ENCODE measurements at places on chromosomes 3 and 15.

- no peak for DNase-seq
These were observed 8.5 kb upstream of the ISLR2 start for GRCh38 chr15:74121858-74122257.

DNA sequence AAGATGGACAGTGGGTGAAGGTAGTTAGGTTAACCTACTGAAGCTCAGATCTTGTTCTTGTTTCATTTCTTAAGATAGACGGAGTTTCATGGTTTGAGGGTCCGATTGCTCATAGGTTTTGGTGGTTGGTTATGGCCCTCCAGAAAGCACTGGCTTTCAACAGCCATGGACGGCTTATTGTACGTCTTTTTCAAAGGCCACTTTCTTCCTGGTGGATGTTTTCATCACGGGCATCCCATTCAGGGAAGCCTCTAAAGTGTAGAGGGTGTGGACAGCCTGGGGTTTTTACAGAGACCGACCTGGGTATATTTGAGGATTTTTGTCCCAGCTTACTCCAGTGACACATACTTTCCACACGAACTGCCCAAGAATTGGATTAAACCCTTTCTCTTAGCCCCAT, 132.7 kb upstream of the ONECUT1 start:
- no peak for DNase-seq

DNA sequence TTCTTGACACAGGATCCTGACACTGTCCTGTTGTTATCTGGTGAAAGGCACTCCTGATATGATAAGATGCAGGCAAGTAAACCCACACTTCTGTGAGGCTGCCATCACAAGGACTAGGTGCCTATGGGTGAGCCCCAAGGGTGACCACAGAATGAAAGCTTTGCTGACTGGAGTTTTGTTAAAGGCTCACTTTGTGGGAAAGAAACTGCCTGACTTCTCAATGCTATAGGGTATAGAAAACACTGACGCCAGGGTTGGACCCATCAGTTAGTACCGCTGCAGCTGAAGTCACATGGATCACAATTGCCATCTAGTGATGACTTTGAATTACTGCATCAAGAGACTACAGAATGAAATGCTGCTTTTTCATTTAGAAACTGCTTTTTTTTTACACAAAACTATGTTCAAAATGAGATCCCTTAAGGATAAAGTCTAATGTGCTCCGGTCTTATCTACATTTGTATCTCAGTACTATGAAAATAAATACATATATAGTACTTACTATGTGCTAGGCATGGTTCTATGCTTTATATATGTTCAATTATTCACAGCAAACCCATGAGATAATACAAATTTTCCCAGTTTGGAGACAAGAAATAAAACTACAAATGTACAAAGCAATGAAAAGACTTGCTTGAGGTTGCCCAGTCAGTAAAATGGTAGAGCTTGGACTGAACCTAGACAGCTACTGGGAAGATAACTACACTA, 64.2 kb upstream of the CMSS1 start:
- DNase-seq: peak; percentile 45

GRCh38 chr3:182597621-182598041, 195.7 kb upstream of the ATP11B start:
- DNase-seq: no peak

DNA sequence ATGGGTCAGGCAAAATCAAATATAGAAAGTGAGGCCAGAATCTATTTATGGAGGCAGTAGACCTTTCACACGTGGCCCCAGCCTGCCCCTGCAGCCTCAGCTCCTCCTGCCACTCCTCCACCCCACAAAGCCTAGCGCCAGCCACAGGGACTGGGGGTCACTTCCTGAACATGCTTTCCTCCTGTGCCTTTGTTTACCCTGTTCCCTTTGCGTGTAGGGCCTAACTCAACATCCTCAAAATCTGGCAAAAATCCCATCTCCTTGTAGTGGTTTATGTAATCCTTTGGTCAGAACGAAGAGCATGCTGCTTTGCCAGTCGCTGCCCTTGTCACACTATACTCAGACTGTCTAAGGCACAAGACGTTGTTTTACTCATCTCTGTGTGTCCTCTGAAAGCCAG, 39.6 kb downstream of the KBTBD12 start:
- DNase-seq: peak; percentile 15

DNA sequence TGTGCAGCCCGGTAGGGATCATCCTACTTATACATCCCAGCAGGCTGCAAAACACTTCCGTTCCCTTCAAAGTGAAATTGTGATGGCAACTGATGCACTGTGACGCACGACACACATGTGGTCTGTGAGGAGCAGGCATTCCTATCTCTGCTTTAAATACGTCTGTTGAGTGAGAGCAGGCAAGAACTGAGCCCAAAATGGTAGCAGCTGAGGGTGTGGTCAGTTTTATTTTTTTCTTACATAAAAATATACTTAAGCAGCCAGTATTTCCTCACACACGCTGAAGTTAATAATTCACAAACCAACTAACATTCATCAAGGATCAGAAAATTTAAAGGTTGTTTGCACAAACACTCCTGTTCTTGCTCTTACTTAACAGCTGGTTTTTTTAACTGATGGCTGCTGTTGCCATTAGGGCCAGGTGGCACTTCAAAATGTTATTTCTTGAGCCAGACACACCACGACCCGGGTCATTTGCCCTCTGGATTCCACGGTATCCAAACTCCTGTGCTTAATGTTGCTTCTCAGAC, 23.9 kb downstream of the LRIG1 start:
- DNase-seq: no peak

DNA sequence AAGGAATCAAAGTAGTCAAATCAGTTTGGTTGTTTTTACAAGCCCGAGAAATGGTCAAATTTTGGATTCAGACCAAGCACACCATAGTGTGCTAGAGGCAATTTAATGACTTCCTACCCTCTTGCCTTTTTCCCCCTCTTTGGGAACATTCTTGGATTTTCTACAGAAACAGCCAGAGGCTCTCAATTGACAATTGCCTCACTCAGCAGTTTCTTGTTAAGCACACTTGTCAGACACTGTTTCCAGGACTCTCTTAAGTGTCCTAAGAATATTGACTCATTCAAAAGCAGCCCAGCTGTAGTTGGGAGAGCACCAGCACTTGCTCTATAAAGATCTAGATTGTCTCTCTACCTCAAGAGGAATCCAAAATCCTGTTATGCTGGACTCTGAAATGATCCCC, 1.5 kb upstream of the SLC35G2 start:
- DNase-seq: peak; percentile 80

- no peak for DNase-seq
These were observed 19.5 kb downstream of the BMF start for GRCh38 chr15:40088929-40089755.

DNA sequence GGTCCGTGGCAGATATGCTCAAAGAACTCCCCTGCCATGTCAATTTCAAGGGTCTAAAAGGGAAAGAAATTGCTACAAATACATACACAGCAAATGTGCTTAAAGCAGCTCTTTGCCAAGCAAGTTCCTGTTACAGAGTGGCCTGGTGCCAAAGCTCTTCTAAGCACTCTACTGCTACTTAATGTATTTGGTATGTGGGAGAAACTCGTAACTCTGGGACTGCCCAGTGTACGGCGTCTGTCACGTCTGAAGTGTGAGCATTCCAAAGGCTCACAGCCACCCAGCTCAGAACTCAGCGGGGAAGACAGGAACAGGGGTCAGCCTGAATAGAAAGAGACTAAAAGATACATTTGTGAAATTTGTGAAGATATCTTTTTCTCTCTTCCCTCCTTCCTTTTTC, 54.6 kb downstream of the RBMS3 start:
- DNase-seq: peak; percentile 83

GRCh38 chr3:5232570-5232969, 45.1 kb downstream of the EDEM1 start:
- DNase-seq: no peak

- no peak for DNase-seq
These were observed 116.1 kb upstream of the DNAJC19 start for GRCh38 chr3:181105646-181106045.

GRCh38 chr15:33908406-33908805, 59.9 kb upstream of the CHRM5 start:
- DNase-seq: no peak

DNA sequence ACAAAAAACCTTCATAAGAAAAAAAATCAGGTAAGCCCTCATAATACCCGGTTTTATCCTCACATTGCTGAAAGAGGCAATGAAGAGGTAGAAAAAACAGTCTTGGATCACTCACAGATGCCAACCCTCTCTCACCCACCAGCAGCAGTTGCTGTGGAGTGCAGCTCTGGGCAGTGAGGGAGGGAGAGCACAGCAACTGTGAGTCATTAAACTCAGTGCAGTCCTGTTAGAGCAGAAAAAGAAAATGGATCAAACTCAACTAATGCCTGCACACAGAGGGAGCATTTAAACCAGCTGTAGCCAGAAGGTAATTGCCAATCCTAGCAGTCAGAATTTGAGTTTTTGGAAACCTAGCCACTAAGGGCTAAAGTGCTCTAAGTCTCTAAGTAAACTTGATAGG, 1050.6 kb upstream of the ALCAM start:
- no peak for DNase-seq
